Bone marrow (tissue), 2 donors: ENCODE measurements at places on chromosomes 4 and X.

DNA sequence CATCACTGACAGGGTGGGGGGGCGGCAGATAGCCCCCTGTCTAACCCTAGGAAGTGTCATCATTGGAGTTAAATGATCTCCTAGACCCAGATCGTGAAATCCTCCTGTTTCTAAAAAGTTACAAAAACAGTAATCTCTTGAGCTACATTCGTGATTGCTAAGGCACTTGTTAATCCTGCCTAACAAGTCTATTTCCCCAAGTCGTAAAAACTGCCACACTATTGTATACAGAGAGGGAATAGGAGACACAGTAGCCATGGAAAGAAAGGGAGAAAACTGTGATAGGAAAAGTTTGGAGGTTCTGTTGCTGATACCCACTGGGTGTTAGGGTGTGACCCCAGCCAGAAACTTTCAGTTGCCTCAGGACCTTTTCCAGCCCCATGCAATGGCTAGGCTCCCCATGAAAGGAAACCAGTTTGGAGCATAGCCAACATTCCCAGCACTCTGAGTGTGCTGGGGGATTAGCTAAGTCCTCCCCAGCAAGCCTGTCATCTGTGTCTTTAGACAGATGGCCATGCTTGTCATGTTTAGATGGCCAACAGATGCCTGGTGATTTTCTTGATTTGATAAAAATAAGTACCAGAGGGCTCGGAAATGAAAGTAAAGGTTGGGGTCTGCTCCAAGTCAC is 63.3 kb upstream of the ANXA10 start:
- DNase-seq, result no peak

GRCh38 chr4:123833171-123833643 is 436.6 kb downstream of the SPRY1 start:
- DNase-seq, result no peak

DNA sequence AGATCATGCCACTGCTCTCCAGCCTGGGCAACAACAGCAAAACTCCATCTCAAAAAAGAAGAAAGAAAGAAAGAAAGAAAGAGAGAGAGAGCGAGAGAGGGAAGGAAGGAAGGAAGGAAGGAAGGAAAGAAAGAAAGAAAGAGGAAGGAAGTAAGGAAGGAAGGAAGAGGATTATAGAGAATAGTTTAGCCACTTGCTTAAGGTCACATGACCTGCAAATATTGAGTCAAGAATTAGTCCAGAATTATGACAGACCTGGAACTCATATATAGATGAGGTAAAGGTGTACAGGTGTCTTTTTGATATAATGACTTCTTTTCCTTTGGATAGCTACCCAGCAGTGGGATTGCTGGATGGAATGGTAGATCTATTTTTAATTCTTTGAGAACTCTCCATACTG is 25.6 kb upstream of the ANTXR2 start:
- no peak for DNase-seq

GRCh38 chrX:150573106-150573505 is 4.7 kb downstream of the MTM1 start:
- DNase-seq, result no peak

GRCh38 chr4:139242511-139243051 is 37.4 kb downstream of the MGARP start:
- DNase-seq, result no peak

DNA sequence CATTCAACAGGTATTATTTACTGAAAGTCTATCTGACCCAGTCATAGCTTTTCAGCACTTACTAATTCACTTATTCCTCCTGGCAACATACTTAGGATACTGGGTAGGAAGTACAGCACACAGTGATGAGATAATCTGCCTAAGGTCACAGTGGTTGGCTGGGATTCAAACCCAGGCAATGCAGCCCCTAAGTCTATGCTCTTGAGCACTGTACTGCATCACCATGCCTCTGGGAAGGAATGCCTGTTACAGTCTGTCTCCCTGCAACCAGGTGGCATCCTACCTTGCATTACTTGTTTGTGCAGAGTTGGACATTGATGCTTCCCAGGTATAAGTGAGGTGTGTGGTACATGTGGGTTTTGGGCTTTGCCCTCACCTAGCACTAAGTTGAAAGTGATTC is 21.5 kb upstream of the LRAT start:
- no peak for DNase-seq

DNA sequence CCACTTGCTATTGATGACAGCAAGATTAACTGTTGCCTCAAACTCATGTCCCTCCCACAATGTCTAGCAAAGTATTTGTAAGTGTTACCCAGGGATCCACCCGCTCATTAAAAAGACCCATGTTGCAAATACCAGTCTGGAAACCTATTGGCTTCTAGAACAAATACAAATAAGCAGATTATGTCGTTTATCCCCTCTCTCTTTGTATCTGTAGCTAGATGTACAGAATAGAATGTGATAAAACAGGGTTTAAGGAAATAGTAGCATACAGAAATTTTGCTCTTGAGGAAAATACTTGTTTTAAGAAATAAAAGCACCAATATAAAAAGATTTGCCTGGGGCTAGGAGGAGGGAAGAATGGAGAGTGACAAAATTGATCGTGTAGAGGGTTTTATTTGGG is 142.7 kb upstream of the ZIC3 start:
- no peak for DNase-seq

GRCh38 chrX:148905400-148905799 is 405.0 kb downstream of the AFF2 start:
- DNase-seq, result no peak
